ENCODE measurements at places on chromosomes 5 and 9.
A peak's percentile ranks its signal among the peaks of the same experiment; 100 is the strongest.

DNA sequence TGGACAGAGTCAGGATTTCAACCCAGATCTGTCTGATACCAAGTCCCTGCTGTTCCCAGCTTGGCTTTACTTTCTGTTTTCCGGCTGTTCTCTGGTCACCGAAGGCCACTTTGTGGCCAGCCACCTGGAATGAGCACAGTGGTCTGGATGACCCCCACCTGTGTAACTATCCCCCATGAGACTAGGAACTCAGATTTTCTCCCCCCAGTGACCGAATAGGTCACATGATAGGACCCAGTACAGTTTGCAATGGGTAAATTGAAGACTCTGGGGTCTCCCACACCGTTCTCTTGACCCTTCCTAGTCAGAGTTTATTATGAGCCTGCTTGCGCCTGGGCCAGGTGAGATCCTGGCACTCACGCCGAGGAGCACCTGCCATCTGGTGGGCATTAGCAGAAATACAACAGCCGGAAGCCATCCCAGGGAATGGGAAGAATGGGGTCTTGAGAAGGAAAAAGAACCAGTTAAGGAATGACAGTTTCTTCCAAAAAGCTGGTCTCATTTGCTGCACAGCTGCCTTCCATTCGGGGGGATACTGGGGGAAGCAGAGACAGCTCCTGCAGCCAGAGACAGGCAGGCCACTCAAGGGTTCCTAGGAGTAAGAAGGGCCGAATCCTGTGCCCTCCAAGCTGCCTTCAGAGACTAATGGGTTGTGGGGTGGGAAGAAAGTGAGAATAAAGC is 7.1 kb downstream of the PHYHD1 start:
- peak; percentile 20 for DNase-seq

- DNase-seq: no peak
Observed at GRCh38 chr9:30670805-30671562, 1713.5 kb upstream of the ACO1 start.

GRCh38 chr5:472076-472655 is 29.2 kb downstream of the EXOC3 start:
- no peak for DNase-seq

DNA sequence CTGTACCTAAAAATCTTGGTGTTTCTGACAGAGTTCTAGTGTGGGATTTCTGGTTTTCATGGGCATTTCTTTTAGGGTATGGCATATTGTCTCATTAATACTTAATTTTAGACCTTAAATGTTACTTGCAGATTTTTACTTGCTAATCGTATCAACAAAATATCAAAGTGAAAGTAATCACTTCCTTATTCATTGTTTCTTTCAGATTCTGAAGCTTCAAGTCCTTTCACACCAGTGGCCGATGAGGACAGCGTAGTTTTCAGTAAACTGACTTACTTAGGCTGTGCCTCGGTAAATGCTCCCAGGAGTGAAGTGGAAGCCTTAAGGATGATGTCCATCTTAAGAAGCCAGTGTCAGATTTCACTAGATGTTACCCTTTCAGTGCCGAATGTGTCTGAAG is 45.2 kb downstream of the RABGAP1 start:
- no peak for DNase-seq

- no peak for DNase-seq
Observed at GRCh38 chr5:165460911-165461310, 1955.5 kb downstream of the MAT2B start.

DNA sequence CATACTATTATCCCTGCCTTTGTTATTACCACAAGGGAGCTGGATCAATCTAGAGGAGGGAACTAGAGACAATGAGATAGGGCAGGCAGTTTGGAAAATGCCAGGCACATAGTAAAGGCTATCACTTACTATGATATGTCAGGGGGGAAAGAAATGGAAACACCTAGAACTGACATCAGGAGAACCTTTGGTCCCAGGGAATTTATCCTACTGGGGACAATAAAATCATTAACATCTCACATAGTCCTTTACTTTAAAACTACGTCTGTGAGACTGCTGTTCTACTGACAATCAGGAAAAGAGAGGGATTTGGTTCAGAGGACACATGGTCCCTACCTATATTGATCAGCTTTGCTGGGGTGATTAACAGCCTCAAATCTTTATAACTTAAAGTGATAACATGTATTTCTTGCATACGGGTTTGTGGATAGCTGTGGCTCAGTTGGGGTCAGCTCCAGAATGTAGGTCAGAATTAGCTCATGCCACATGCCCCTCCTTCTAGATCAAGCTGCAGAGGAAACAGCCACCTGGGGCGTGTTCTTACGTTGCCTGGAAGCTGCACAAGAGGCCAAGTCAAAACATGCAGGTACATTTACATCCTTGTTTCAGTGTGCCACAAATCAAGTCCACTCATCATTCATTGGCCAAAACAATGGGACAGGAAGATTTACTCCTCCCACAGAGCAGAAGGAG is 43.9 kb upstream of the ALDOB start:
- no peak for DNase-seq

GRCh38 chr5:82593481-82593880 is 315.3 kb upstream of the RPS23 start:
- DNase-seq: no peak
